ENCODE measurements at places on chromosomes 4 and X.

GRCh38 chr4:37338972-37339371 is 94.4 kb downstream of the NWD2 start:
- no peak for DNase-seq

DNA sequence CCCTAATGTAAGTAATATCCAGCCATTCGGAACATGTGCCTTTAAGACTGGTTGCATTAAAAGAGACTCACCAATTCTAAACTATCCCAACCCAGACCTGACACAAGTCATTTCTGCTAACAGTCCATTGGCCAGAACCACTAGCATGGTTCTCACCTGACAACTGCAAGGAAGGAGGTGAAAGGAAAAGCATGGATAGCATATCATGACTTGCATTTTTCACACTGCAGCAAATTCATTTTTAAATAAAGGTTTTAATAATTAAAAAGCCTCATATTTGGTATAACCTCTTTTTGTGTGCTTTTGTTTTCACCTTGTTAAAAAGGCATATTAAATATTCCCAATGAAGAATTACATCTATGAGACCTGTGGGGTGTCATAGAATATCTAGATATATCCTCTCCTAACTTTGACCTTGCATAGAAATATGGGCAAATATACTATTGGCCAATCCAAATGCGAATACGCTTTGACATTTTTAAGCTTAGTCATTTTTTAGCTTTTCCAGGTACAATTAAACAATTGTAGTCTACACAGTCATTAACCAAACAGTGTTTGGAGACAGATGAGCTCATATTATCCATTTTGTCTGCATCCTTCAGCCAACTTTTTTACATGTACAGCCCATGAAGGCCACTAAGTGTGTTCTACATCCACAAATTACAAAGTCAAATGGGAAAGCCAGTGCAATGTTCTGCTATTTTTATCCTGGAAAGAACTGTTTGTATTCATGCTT is 295.3 kb downstream of the PDGFC start:
- DNase-seq = no peak

DNA sequence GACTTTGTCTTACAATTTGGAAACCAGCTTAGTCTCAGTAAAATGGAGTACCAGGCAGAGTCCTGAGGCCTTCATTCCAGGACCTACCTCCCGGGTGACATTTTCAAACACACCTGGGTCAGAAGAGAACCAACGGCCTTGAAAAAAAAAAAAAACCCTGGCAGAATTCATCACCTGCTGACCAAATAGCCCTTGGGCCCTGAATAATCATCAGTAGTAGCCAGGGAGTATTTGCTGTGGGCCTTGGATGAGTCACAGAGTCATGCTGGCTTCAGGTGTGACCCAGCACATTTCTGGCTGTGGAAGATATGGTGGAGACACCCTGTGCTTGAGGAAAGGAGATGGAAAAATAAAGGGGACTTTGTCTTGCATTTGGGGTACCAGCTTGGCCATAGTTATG is 92.2 kb downstream of the LPAR4 start:
- no peak for DNase-seq

- DNase-seq = no peak
Measured at GRCh38 chrX:115573185-115573584, 12.2 kb downstream of the PLS3 start.

GRCh38 chr4:4591071-4591470 is 49.2 kb upstream of the STX18 start:
- DNase-seq = no peak

DNA sequence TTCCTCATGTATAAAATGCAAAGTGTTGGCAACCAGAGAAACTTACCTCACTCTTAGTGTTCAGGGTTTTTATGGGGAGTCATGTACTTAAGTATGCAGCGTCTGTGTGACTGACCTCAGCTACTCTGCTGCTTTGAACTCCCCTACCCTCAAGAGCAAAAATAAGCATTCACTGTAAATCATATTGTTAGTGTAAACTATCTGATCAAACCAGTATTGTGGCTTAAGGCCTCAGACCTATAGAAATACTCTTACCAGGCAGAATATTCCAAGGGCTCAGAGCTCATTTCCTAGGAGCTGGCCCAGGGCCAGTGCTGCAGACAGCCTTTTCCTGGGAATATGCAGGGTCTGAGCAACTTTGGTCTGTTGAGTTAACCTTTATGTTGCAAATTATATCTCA is 453.1 kb downstream of the CCSER1 start:
- DNase-seq = no peak

- DNase-seq = no peak
Measured at GRCh38 chr4:84799318-84799717, 167.2 kb downstream of the WDFY3 start.

GRCh38 chrX:153854702-153855101 is 24.4 kb upstream of the PDZD4 start:
- DNase-seq = no peak

Data from stimulated activated CD8-positive, alpha-beta memory T cell treated with anti-CD3 and anti-CD28 coated beads, Interleukin-7, amount 100 ng/mL, for 1 hour (primary cell).